Left lobe of liver (tissue), 2 donors: ENCODE measurements at places on chromosomes 1 and 21. TPM values are rescaled to one million over a fixed set of nuclear protein-coding genes. Genes with fewer than 3 reads are reported as not detected.

Gene SMIM11
- 2.3 TPM for total RNA-seq

- no peak for DNase-seq
Measured at GRCh38 chr1:72438270-72438669, 155.9 kb upstream of the NEGR1 start.

DNA sequence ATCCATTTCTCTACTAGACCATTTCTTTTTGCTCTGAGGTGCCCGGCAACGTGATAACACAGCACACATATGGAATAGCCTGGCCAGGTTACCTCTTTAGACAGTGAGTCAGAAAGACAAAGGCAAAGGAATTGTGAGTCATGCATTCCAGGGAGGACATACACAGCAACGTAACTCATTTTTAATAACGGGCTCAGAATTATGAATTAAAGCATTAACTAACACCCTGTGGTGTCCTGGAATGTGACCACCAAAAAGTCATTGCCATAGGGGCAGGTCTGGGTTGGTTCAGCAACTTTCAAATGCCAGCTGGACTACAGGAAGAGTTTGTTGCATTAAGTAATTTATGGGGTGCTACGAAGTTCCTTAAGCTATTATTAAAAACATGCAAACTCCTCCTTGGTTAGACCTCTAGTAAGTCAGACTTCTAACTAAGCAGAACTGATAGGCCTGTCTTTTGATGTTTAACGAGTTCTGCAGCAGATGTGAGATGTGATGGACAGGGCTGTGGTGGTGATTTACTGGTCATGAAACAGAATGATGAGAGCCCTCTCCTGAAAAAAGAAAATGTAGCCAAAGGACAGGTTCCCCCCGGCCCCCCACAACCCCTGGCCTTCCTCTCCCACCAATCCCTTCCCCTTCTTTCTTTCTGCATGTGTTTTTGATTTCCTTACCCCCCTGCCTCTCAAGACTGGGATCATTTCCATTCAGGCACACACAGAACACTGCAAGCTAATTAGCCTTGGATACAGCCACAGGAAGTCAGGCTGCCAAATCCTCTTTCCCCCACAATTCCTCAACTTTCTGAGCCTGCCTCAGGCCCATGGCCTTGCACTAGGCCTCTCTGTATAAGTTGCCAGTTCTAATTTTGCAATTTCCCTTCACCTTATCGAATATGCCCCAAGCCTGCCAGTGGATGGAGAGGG, 88.9 kb upstream of the HAO2 start:
- DNase-seq: no peak

GRCh38 chr1:63874278-63874880, 100.6 kb downstream of the ROR1 start:
- DNase-seq: no peak

Gene S100A11
- 14.0 TPM for total RNA-seq

Gene ZNF687
- 13.6 TPM for total RNA-seq

GRCh38 chr1:58927041-58927721, 143.3 kb upstream of the JUN start:
- no peak for DNase-seq

GRCh38 chr1:231240531-231240882, 505 bp upstream of the GNPAT start:
- DNase-seq: no peak

- DNase-seq: no peak
Measured at GRCh38 chr1:9069326-9070100, at the start of gene SLC2A5. SLC2A5 (minus strand) TSS chr1:9069635; CDS start chr1:9069536, 99 bp downstream.

Gene CIART
- total RNA-seq: 5.3 TPM

DNA sequence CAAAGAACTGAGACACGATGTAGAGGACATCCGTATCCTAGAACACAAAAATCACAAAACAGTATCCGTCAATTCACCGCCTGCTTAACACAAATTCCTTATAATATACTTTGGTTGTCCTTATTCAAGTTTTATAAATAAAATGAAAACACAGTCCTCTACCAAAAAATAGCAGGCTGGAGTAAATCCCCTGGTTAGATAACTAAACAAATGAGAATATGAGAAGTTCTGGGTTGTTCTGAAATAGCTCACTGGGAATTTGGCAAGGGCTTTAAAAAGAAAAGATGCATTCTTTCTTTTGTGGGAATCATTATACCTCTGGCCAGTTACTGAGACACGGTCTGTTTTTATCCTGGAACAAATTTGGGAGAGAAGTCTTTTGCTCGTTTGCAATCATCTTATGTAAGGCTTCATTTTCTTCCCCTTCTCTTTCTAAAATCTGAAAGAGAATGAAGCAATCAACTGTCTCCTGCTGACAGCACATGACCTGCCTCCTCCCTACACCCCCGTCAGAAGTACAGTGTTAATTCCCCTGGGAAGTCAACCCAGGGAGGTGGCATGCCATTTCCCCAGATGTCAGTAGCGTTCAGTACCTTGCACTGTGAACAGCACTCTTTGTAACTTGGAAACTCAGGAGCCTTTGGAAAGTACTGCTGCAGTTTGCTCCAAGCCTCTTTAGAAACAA, 37.1 kb upstream of the RAP1GAP start:
- no peak for DNase-seq

DNA sequence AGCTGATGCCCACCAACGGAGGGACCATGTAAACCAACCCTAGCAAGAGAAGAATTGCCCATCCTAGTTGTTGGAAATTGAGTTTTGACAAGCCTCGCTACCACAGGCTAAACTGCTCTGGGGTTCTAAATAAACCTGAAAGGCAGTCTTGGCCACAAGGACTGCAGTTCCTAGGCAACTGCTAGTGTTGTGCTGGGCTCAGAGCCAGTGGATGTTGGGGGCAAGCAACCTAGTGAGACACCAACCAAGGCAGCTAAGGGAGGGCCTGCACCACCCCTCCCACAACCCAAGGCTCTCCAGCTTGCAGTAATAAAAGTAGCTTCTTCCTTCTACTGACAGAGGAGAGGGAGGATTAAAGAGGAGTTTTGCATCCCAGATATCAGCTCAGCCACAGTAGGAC, 102.4 kb upstream of the PKN2 start:
- no peak for DNase-seq

Gene TAL1
- total RNA-seq: 1.9 TPM

DNA sequence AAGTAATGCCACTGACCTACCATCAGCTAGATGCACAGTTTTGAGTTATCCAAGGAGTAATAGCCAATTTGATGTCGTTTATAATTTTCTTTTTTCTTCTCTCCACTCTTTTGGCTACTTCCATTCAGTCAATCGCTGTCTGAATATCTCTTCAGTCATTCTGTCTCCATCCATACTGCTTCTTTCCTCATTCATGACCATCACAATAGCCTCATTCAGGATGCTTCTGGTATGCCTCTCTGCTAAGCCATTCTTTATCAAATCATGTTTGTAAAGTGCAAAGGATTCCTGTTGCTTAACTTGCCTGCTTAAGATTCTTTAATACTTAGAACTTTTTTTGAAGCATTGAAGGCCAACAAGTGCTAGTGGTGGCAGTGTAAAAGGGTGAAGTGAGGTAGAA, 20.2 kb downstream of the TYW3 start:
- no peak for DNase-seq

DNA sequence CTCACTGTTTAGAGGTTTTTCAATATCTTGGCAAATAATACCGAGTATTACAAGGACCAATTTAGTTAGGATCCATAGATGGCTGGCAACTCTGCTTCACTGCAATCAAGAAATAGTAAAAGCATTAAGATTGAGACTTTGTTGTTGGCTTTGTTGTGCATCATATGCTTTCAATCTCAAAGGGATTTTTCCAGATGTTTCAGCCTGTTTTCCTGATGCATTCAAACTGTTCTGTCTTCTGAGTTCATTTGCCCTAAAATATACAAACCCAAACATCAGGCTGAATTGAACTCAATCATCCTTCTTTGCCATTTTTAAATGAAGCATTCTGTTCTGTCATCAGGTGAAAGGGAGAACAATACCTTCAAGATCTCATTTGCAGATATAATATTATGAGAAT, 248.7 kb downstream of the TTLL7 start:
- DNase-seq: no peak

DNA sequence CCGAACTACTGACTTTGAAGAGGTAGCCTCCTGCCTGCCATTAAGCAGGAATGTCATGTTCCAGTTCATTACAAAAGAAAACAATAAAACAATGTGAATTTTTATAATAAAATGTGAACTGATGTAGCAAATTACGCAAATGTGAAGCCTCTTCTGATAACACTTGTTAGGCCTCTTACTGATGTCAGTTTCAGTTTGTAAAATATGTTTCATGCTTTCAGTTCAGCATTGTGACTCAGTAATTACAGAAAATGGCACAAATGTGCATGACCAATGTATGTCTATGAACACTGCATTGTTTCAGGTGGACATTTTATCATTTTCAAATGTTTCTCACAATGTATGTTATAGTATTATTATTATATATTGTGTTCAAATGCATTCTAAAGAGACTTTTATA, 159.8 kb upstream of the SGIP1 start:
- DNase-seq: no peak

GRCh38 chr1:115506924-115507589, 134.7 kb upstream of the VANGL1 start:
- no peak for DNase-seq

GRCh38 chr1:175536921-175537320, 206.5 kb downstream of the TNR start:
- DNase-seq: no peak

DNA sequence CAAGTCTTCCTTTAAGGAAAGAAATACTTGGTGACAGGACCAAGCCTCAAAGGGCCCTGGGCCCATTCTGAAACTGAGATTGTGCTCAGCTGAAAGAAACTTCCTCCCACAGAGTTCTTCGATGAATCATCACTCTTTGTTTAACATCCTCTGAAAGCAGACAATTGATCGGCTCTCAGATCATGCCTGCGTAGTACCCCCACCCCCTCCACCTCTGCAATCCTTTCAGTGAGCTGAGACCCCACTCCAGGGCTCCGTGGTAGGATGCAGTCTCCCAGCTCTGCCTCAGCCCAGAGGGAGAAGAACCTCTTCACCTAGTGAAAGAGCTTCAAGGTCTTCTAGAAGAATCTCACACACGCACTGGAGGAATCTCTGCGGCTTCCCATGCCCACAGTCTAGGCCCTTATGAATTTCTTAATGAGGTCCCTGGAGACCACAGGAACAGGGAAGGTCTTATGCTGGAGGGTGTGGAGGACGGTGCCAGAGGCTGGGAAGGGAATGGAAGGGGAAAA, 104.9 kb upstream of the SOD1 start:
- DNase-seq: no peak

Gene VANGL2
- total RNA-seq: 0.20 TPM

Gene LCE1E
- not detected for total RNA-seq
